Stimulated activated CD4-positive, alpha-beta T cell treated with anti-CD3 and anti-CD28 coated beads, Interleukin-1b, Interleukin-23, amount 100 ng/mL, for 24 hours (primary cell): ENCODE measurements at places on chromosomes 4 and X.

- no peak for DNase-seq
These were observed 2.6 kb upstream of the PRPS2 start for GRCh38 chrX:12788645-12789044.

GRCh38 chr4:163587867-163588266 is 93.4 kb downstream of the TMA16 start:
- DNase-seq: no peak

DNA sequence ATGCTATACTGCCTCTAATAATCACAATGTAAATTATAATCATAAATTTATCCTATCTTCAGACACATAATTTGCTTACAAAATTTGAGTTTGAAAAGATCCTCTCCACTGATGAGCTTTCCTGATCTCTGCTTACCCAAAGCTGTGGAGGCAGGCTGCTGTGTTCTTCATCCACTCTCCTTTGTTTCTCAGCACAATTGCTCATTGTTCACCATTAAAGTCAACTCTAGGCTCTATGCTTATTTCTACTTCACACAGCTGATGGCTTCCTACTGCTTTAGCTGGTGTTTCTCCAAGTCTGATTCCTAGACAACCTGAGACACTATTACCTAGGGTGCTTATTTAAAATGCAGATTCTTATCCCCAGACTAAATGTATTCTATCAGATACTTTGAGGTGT is 319.7 kb downstream of the PCDH18 start:
- DNase-seq: no peak

GRCh38 chrX:111652719-111653118 is 28.3 kb upstream of the ALG13 start:
- no peak for DNase-seq

GRCh38 chr4:156754832-156755570 is 216.6 kb downstream of the PDGFC start:
- DNase-seq: no peak

GRCh38 chr4:85656759-85657505 is 182.0 kb downstream of the ARHGAP24 start:
- no peak for DNase-seq

DNA sequence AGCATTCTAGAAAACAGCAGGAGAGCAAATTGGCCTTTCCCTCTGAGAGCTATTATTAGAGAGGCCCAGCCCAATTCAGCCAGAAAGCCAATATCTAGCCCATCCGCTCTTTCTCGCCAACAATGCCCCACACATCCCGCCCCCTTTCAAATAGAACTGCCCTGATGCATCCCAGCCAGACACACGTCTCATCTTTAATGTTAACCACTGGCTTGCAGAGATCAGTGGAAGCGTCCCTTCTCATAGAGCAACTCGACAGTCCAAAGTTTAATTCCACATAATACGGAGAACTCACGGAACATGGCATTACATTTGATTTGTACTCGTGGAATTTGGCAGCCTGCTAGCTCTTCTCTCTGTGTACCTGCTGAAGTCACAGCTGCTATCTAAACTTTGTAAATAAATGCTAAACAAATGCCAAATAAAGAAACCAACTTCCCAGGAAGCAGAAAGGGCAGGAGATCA is 304.4 kb downstream of the DHX15 start:
- DNase-seq: no peak

GRCh38 chr4:107278791-107279483 is 242.8 kb upstream of the DKK2 start:
- no peak for DNase-seq

DNA sequence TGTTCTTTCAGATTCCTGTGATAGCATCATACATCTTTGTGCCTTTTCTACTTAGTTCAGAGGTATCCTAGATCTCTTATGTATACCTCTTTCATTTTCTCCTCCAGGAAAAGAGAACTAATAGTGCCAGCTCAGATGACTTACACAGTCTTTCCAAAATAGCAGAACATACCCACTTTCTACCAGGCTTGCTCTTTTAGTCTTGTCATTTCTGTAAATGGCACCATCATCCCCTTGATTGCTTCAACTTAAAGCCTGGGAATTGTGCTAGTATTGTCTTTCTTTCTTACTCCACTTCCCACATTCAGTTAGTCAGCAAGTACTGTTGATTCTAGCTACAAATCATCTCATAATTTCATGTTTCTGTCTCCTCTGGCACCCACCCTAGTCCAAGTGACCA is 5.1 kb downstream of the APEX2 start:
- no peak for DNase-seq

- DNase-seq: no peak
These were observed 69.9 kb downstream of the USP38 start for GRCh38 chr4:143254491-143255226.

GRCh38 chr4:68366600-68366999 is 16.7 kb upstream of the YTHDC1 start:
- no peak for DNase-seq

- no peak for DNase-seq
These were observed 4.5 kb downstream of the CBR4 start for GRCh38 chr4:169005453-169006099.

- DNase-seq: no peak
These were observed 16.4 kb upstream of the SLC4A4 start for GRCh38 chr4:71322425-71322824.

DNA sequence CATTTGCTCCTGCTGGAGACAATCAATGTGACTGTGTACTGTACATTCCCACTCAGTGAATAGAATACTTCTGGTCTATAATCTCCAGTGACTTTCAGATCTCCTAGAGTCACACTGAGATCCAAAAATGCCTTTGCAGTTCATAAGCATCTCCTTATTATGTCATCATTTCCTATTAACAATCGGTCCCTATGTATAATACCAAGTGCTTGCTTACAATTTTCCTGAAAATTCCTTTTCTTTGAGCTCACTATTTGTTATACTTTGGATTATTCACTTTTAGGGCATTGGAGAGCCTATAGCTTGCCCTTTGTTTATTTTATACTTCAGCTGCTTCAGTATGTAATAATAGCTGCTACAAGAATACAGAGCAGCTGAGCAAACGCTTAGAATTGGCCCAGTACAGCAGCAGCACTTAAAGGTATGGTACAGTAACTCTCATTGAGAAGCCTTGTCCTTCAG is 313.0 kb downstream of the DCTD start:
- DNase-seq: no peak

- DNase-seq: no peak
These were observed 8.2 kb upstream of the ADAMTS3 start for GRCh38 chr4:72577211-72577610.

DNA sequence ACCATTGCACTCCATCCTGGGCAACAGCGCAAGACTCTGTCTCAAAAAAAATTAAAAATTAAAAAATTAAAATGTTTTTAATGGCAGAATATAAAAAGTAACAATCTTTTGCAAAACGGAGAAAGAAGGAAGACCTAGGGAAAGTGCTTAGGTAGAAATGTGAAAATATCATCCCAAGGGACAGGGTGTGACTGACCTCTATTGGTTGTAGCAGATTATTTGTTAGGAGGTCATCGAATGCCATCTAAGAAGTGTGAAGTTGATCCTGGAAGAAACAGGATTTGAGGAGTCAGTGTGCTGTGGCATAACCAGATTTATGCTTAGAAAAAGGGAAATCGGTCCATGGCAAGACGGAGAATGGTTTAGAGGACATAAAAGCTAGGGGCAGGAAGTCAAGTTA is 18.1 kb upstream of the C4orf36 start:
- no peak for DNase-seq
